ENCODE measurements at places on chromosomes 3 and 15. TPM values are rescaled to one million over a fixed set of nuclear protein-coding genes. Genes with fewer than 3 reads are reported as not detected.

SPATA12 gene
- not detected for total RNA-seq

OSTN gene
- not detected for total RNA-seq

TRAIP gene
- total RNA-seq: 2.4 TPM

CPLX3 gene
- not detected for total RNA-seq

CD80 gene
- not detected for total RNA-seq

LSAMP gene
- total RNA-seq: not detected

FLNB gene
- 305 TPM for total RNA-seq

HYKK gene
- total RNA-seq: 1.1 TPM

NEK10 gene
- total RNA-seq: 1.4 TPM

PLSCR5 gene
- total RNA-seq: not detected

MCCC1 gene
- 20.3 TPM for total RNA-seq

MOBP gene
- not detected for total RNA-seq

CACNA2D3 gene
- not detected for total RNA-seq

ULK4 gene
- 6.3 TPM for total RNA-seq

TMEM40 gene
- not detected for total RNA-seq

HACD2 gene
- total RNA-seq: 22.4 TPM

MYD88 gene
- total RNA-seq: 13.9 TPM

FEZF2 gene
- total RNA-seq: not detected

MYO9A gene
- 23.2 TPM for total RNA-seq

EPHB1 gene
- 4.2 TPM for total RNA-seq

CDC25A gene
- 5.0 TPM for total RNA-seq

NANOGP8 gene
- total RNA-seq: not detected

C3orf52 gene
- 4.8 TPM for total RNA-seq

GXYLT2 gene
- total RNA-seq: under 0.01 TPM

STRIT1 gene
- not detected for total RNA-seq

DNAH12 gene
- not detected for total RNA-seq

ISLR2 gene
- under 0.01 TPM for total RNA-seq

GOLGA6L7 gene
- total RNA-seq: not detected

ANKUB1 gene
- not detected for total RNA-seq

ZIC4 gene
- not detected for total RNA-seq

GOLGA8G gene
- not detected for total RNA-seq

CFAP92 gene
- total RNA-seq: 0.65 TPM

ANKRD34C gene
- total RNA-seq: not detected

MRPL46 gene
- 12.0 TPM for total RNA-seq

SCAANT1 gene
- 1.7 TPM for total RNA-seq

TEX9 gene
- total RNA-seq: under 0.01 TPM

KCNH8 gene
- not detected for total RNA-seq

CD47 gene
- 34.9 TPM for total RNA-seq

ELL3 gene
- total RNA-seq: 1.5 TPM

PGBD4 gene
- 1.4 TPM for total RNA-seq

FBXL22 gene
- 0.20 TPM for total RNA-seq

ADAMTS9 gene
- total RNA-seq: 20.6 TPM

CCR8 gene
- total RNA-seq: not detected

ERICH6 gene
- not detected for total RNA-seq
